ENCODE measurements at places on chromosomes 6 and 20. TPM values are rescaled to one million over a fixed set of nuclear protein-coding genes. Genes with fewer than 3 reads are reported as not detected.

Gene BNIP5
- total RNA-seq: not detected

Gene UST
- total RNA-seq: 2.9 TPM

- H3K27ac ChIP-seq: peak overlapping the region; percentile 92
- H3K4me3 ChIP-seq: peak overlapping the region; percentile 97
- peaks cover 21% of the 10 kb centered on the region for H3K4me1 ChIP-seq
- H3K27me3 ChIP-seq: no peaks in the 10 kb centered on the region
Observed at GRCh38 chr6:78868116-78868515, 765 bp downstream of the IRAK1BP1 start.

DNA sequence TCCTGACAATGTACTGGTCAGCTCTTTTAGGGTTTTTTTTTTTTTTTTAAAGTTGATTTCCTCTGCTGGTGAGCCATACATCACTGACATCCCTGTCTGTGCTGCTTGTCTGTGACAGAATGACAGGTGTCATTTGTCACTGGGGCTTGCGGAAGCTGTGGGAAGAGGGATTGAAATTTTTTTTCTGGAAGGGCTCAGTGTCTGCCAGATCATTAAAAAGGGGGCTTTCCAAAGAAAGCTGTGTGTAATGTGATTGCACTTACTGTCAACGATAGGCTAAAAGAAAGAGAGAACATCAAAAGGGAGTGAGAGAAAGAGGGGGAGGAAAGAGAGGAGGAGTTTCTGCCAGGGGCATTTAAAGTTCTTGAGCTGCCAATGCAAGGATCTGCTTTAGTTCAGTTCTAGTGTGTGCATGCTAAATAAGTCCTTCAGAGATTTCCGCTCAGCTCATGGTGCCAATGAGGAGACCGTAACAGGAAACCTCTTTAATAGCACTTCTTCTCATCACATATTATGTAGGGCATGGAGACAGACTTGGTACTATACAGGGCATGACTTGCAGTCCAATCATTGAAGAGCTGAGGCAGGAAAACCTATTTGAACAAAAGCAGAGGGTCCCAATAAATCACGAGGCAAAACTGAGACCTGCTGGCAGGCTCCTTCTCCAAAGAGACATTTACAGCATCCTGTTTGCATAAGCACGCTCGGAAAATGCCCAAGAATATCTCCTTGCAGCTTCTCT, 177.2 kb downstream of the TSHZ2 start:
- H3K36me3 ChIP-seq: no peaks in the 10 kb centered on the region
- no peak for DNase-seq
- H3K27me3 ChIP-seq: peaks cover 3% of the 10 kb centered on the region
- peaks cover 7% of the 10 kb centered on the region for H3K4me1 ChIP-seq

DNA sequence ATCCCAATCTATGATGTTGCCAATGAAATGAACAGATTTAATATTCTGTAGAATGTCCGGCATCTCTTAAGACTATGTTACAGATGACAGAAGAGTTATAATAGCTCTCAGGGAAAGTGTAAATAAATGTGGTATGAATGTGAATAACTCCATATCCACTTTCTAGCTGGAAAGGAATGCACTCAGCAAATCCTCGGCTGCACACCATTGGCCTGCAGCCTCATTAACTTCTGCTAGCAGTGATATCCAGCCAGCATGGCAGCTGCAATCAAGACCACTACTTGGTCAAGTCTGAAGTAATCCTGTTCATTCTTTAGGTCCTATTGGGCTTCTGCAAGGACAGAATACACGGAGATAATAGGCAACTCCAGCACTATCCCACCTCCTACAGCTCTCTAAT, 17.3 kb upstream of the MICA start:
- H3K4me3 ChIP-seq: no peak overlapping the region
- DNase-seq: no peak
- H3K36me3 ChIP-seq: no peaks in the 10 kb centered on the region
- peaks cover 8% of the 10 kb centered on the region for H3K27me3 ChIP-seq

GRCh38 chr20:8265588-8265987, 133.5 kb downstream of the PLCB1 start:
- no peaks in the 10 kb centered on the region for H3K27me3 ChIP-seq
- no peak overlapping the region for H3K4me3 ChIP-seq
- no peak overlapping the region for H3K27ac ChIP-seq
- no peak for DNase-seq
- H3K36me3 ChIP-seq: no peaks in the 10 kb centered on the region
- H3K4me1 ChIP-seq: no peaks in the 10 kb centered on the region
